ENCODE measurements at places on chromosomes 3 and 15. TPM values are rescaled to one million over a fixed set of nuclear protein-coding genes. Genes with fewer than 3 reads are reported as not detected.

NSMCE3 gene
- total RNA-seq = 23.1 TPM

TMEM212 gene
- total RNA-seq = not detected

SERINC4 gene
- not detected for total RNA-seq

CPA3 gene
- total RNA-seq = not detected

FETUB gene
- not detected for total RNA-seq

STX19 gene
- not detected for total RNA-seq

DYNLT2B gene
- total RNA-seq = 5.1 TPM

MRAS gene
- total RNA-seq = 0.80 TPM

TMEM207 gene
- total RNA-seq = not detected

CHAC1 gene
- 1.1 TPM for total RNA-seq

RTP3 gene
- not detected for total RNA-seq

ABCF3 gene
- total RNA-seq = 138 TPM

PRR20G gene
- total RNA-seq = not detected

CLDN18 gene
- total RNA-seq = not detected

GOLGA8S gene
- 0.57 TPM for total RNA-seq

Data from naive thymus-derived CD4-positive, alpha-beta T cell (primary cell).